Mucosa of descending colon (tissue), 3 donors: ENCODE measurements at places on chromosomes 2 and 18. TPM values are rescaled to one million over a fixed set of nuclear protein-coding genes. Genes with fewer than 3 reads are reported as not detected.

The ZAP70 gene
- total RNA-seq: 7.5 TPM

The HOXD8 gene
- 4.9 TPM for total RNA-seq

The ALKAL2 gene
- 3.5 TPM for total RNA-seq

DNA sequence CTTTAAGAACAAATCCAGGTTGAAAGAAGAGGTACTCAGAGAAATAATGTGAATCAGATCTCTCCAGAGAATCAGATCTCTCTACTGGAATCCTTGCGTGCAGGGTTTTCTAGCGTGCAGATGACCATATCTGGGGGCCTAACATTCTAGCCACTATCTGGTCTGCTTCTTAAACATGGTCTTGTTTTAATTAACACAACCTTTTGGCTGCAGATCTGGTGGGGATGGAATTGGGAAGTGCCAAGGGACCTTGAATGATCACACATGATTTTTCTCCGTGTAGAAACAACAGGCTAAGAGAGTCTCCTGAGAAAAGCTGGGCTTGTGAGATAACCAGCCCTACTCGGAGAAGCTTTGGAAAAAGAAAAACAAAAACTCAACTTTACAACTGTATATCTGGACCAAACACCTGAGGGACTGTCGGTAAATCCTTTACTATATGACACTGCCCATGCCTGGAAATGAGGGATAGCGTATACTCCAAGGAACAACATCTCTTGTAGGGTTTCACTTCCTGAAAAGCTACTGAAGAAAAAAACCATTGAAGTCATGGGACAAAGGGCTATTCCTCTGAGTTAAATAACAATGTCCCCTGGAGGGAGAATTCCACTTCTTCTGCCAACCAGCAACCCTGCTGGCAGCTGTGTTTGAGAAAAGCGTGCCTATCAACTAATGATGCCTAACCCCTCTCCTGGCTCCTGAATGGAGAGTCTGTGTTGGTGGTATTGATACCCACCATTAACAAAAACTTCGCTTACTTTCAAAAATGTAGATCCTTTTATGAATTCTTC, 171.0 kb upstream of the REV1 start:
- no peak for DNase-seq

DNA sequence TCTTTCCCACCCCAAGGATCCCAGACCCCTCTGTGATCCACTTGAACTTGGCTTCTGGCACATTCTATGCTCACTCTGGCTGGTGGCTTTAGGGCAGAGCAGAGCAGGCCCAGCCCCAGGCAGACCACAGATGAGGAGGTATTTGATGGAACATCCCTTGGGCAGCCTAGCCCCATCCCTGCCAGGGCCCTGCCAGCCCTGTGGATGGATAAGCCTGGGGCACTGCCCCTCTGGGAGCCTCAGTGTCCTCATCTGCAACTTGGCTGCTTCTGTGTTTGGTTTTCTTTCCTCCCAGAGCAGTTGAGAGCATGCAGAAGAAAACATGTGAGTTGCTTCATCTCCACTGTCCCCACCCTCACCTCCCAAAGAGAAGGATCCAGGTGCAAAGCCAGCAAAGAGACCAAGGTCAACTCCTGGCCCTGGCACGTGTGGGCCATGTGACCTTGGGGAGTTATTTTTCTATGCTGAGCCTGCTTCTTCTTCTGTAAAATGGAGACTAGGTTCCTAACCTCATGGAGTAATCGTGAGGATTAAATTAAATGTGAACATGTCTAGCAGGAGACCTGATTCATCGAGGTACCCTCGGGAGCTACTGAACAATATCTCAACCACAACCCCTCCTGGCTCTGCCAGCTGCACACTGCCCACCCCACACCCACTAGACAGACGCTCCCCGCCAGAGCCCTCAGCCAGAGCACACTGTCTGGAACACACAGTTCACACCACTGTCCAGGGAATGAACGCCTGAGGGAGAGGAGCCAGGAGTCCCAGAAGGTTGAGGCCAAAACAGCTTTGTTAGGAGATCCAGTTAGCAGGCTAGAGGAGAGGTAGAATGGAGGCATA, 14.6 kb upstream of the TNS1 start:
- DNase-seq: no peak

The KRTCAP3 gene
- 93.4 TPM for total RNA-seq

GRCh38 chr18:40420675-40421074, 1534.4 kb upstream of the PIK3C3 start:
- no peak for DNase-seq

- no peak for DNase-seq
Observed at GRCh38 chr2:238895361-238895882, 47.5 kb downstream of the TWIST2 start.

The DYNAP gene
- not detected for total RNA-seq

The INPP5D gene
- 9.1 TPM for total RNA-seq

- DNase-seq: peak; percentile 60
Observed at GRCh38 chr2:96789245-96789617, 26.8 kb upstream of the CNNM3 start.

The TSGA10 gene
- 7.8 TPM for total RNA-seq

GRCh38 chr2:177604271-177605065, 211.9 kb downstream of the AGPS start:
- no peak for DNase-seq

The PARD6G gene
- 2.0 TPM for total RNA-seq

The HOXD13 gene
- 1.1 TPM for total RNA-seq

DNA sequence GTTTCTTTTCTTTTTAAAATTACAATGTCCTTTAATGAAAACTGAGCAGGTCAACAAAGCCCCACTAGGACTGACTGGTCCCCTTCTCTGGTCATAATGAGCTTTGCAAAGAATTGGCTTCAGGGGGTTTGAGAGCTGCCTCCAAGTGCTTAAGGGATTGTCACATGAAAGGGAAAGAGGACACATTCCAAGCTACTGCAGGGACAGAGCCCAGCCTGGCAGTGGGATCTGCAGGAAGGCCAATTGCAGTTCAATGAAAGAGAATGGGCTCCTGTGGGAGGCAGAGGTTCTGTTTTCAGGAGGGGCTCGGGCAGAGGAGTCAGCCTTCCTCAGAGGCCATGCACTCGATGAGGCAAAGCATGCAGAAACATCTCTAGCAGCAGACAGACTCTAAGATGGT, 84.1 kb upstream of the ACKR3 start:
- DNase-seq: no peak

GRCh38 chr18:41226911-41227310, 728.1 kb upstream of the PIK3C3 start:
- no peak for DNase-seq

The THOC1 gene
- total RNA-seq: 32.8 TPM

The TCF23 gene
- 0.05 TPM for total RNA-seq

The MXD1 gene
- total RNA-seq: 122 TPM

DNA sequence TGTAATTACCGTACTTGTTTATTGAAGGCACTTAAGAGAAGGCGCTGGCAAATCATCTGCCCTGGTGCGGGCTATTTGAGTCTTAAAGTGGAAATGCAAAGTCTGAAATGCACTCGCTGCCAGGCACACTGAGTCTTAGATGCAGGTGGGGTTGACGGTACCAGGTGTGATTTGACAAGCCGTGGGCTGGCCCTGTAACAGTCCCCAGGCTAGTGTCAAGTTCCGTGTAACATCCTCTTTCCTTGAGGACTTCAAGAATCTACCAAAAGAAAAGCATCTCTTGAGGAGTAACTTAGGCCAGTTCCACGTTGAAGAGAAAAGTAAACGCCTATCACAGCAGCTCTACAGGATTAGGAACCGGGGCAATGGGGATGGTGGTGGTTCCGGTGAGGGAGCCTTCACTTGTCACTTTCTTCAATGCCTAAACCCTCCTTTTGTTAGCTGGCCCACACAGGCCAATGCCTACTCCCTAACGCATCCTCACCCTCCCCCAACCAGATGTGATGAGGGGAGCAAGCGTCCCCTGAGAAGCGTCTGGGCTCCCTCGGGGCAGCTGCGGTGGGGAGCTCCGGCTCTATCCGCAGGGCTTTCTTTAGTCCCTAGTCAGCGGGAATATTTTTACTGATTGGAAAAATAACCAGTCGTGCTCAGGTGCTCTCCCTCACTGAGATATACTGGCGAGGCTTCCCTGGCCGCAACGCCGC, 1.5 kb upstream of the UGP2 start:
- peak; percentile 41 for DNase-seq

- peak; percentile 53 for DNase-seq
Observed at GRCh38 chr2:241123816-241124536, 21.9 kb upstream of the MTERF4 start.

The TMSB10 gene
- total RNA-seq: 798 TPM

The ALK gene
- 0.07 TPM for total RNA-seq

DNA sequence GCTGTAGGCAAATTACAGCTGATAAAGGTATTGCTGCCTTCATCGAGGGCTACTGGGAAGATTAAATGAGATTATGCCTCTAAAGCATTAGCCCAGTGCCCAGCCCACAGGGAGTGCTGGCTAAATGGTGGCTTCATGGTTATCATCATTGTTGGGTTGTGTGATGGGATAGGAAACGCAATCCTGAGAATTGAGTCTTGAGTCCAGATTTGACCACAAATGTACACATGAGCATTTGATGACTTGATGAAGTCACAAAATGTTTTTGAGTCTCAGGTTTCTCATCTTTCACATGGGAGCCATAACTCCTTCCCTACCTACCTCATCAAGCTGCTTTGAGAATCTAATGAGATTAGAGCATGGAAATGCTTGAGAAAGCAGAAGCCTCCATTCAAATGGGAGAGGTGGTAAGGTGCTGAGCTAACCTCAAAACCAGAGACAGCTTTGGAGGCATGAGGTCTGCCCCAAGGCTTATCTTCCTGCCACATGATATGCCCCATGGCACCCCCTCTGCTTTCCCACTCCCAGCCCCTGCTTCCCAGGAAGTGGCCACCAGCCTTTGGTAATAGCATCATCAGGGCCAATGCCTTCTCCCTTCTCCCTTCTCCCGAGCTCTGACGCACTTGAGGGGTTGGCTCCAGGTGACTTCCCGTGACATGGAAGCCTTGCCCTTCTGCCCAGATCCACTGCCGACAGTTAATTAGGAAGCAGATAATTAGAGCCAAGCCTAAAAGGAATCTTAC, 149.4 kb upstream of the EPAS1 start:
- no peak for DNase-seq

- DNase-seq: no peak
Observed at GRCh38 chr18:10524507-10525370, 1.1 kb upstream of the NAPG start.

The DTNB gene
- 8.8 TPM for total RNA-seq

DNA sequence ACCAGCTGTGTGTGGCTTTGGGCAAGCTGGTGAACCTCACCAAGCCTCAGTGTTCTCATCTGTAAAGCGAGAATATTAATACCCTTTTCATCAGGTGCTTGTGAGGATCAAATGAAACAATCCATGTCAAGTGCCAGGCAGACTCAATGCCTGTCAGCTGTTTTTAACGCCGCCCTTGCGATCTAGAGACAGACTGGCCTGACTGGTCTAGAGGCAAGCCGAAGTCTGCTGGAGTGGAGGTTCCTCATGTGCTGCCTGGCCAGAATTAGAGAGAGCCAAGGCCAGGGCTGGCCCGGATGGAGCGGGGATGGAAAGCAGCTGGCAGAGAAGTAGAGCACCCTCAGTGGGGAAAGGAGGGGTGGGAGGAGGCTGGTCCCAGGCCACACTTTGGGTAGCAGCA, 74.5 kb upstream of the B3GNT7 start:
- DNase-seq: no peak

- no peak for DNase-seq
Observed at GRCh38 chr2:168587307-168587706, 131.2 kb downstream of the CERS6 start.

DNA sequence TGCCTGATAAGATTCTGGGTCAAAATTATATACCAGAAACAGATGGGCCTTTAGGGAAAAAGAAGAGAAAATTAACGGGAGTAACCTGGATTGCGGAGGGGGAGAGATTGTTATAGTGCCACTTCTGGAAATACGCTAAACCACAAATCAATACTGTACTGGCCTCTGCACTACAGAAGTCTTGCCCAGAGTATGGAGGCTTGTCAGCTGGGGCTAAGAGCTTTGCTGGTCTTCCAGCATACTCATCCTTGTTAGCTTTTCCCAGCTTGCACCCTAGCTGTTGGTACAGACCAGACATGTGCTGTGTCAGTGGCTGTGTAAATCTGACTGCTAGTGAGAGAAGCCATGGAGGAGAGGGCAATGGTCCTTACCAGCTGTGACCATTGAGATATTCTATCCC, 8.9 kb downstream of the AGBL5 start:
- no peak for DNase-seq

- DNase-seq: no peak
Observed at GRCh38 chr18:49177812-49178211, 227.0 kb upstream of the SMAD7 start.

GRCh38 chr18:25503567-25504081, 151.7 kb upstream of the ZNF521 start:
- DNase-seq: peak; percentile 49

DNA sequence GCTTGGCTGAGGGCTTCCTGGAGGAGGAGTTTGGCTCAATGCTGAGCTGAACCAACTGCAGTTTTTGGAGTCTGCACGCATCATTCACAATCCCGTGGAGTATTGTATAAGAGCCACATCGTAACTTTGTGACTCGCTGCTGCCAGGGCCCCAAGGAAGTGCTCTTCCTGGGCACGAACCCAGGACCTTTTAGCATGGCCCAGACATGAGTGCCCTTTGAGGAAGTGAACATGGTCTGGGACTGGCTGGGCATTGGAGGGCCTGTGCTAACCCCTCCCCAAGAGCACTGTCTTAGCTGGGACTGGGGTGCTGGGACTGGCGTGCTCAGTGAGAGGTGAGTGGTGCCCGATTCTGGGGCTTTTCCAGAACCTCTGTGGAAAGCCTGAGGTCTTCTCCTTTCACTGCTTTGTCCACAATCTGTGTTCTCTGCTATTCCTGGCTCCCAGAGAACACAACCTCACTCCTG, 88.6 kb downstream of the LIPG start:
- DNase-seq: no peak

GRCh38 chr2:63422556-63422955, 165.7 kb downstream of the WDPCP start:
- DNase-seq: no peak

The FAM228A gene
- not detected for total RNA-seq

GRCh38 chr2:231621051-231621879, 28.6 kb downstream of the TEX44 start:
- no peak for DNase-seq

DNA sequence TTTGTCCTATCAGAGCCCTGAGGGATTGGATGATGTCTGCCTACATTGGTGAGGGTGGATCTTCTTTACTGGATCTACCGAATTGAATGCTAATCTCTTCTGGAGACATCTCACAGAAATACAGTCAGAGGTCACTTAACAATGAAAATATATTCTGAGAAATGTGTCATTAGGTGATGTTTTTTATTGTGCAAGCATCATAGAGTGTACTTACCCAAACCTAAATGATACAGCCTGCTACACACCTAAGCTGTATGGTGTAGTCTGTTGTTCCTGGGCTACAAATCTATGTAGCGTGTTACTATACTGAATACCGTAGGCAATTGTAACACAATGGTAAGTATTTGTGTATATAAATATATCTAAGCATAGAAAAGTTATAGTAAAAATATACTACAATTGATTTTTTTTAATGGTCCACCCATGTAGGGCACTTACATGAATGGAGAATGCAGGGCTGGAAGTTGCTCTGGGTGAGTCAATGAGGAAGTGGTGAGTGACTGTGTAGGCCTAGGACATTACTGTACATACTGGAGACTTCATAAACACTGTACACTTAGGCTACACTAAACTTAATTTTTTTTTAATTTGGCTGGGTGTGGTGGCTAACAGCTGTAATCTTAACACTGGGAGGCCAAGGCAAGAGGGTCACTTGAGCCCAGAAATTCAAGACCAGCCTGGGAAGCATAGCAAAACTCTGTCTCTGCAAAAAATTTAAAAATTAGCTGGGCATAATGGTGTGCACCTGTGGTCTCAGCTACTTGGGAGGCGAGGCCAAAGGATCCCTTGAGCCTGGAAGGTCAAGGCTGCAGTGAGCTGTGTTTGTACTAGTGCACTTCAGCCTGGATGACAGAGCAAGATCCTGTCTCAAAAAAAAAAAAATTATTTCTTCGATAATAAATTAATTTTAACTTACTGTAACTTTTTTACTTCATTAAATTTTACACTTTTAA, 226.3 kb upstream of the UBE2E3 start:
- no peak for DNase-seq
